ENCODE measurements at places on chromosomes 3 and 15.

GRCh38 chr3:13143381-13144004 lies 70.3 kb upstream of the IQSEC1 start:
- DNase-seq, result no peak

- no peak for DNase-seq
Observed at GRCh38 chr3:171343693-171344092, 116.5 kb downstream of the TNIK start.

GRCh38 chr3:62493109-62493801 lies 119.9 kb upstream of the FEZF2 start:
- DNase-seq, result no peak

DNA sequence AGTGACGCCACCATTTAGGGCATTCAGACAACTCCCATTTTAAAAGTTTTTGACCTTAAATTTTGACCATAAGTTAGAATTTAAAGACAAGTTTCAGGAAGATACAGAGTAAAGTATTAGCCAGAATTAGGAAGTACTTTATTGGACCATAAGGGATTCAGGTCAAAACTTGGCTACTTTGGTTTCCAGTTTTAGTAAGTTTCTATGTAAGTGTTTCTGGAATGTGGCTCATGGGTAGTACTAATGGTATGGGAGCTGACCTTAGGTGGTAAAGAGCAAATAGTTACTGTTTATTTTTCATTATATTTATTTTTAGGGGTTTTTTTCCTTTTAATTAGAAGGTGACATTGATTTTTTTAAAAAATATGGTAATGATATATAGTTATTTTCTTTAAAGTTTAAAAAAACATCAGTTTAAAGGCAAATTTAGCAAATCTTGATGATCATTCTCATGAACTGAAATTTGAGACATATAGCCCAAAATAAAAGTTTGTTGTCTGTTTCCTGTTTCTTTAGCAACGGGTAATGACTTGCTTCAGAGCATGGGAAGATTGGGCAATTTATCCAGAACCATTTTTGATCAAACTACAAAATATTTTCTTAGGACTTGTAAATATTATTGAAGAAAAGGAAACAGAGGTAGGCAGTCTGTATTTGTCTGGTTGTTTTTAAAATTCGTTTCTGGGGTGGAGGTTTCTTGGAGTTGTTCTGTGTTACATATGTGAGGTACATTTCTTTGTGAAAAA lies 34.3 kb downstream of the U2SURP start:
- DNase-seq, result no peak

GRCh38 chr15:100726070-100726420 lies 123.7 kb downstream of the ASB7 start:
- no peak for DNase-seq

GRCh38 chr15:101558221-101558941 lies 68.9 kb upstream of the PCSK6 start:
- DNase-seq, result no peak

GRCh38 chr3:58952128-58952917 lies 97.5 kb downstream of the CFAP20DC start:
- DNase-seq, result no peak

GRCh38 chr15:23854912-23855659 lies 168.0 kb upstream of the NDN start:
- no peak for DNase-seq

GRCh38 chr3:147415874-147416273 lies 6.7 kb downstream of the ZIC1 start:
- DNase-seq, result no peak

GRCh38 chr3:52109611-52110301 lies 44.5 kb downstream of the POC1A start:
- DNase-seq, result no peak

GRCh38 chr3:192825657-192826200 lies 91.9 kb downstream of the MB21D2 start:
- DNase-seq, result no peak

DNA sequence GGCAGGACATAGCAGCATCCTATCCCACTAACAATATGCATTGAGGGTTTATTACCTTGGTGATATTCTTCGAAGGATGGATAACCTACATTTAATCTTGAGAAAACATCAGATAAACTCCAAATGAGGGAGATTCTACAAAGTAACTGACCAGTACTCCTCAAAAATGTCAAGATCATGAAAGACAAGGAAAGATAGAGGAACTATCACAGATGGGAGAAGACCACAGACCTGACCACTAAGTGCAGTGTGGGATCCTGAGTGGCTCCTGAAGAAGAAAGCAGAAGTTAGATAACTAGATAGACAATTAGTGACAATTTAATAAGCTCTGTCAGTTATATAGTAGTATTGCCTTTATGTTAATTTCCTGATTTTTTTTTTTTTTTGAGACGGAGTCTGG lies 17.7 kb upstream of the CGNL1 start:
- DNase-seq, result no peak

GRCh38 chr3:188900421-188900951 lies 271.3 kb upstream of the TPRG1 start:
- no peak for DNase-seq

DNA sequence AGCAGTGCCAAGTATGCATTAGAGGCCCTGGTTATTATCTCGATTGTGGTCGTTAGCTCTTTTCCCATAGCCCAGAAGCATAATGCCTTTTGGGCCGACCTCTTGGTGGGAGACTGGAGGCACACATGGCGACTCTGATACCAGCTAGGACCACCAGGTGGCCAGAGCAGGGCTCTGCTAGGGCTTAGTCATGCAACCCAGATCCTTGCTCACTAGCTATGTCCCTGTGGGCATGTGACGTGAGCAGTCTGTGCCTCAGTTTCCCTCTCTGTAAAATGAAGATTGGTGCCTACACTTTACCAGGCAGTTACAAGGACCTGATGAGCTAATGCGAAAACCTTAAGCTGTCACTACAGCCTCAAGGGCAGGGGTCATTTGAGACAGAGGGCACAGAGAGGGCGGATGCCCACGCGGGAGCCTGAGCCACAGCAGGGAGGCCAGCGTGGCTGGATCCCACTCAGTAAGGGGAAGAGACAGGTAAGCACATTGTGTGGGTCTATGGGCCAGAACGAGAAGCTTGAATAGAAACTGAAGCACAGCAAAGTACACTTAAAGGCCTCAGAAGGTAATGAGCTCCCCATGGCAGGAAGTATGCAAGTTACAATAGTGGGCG lies 8.8 kb downstream of the KLF15 start:
- DNase-seq, result no peak

DNA sequence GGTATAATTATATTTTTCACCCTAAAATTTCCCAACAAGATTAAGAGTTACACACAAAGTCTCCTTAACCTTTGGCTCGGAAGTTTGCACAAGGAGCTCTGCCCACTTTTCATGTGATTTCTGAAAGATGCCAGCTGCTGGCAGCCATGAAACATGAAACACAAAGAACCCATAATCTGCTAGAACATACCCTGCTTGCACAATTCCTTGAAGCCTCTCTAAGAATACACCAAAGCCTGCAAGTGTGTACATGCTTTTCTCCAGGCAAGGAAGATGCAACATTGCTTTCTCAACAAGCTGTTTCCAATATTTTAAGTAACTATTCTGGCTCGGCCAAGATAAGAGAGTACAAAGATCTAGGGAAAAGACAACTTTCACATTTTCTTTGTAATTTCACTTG lies 182.0 kb upstream of the WNT5A start:
- DNase-seq, result no peak

- DNase-seq, result no peak
Observed at GRCh38 chr3:15342246-15342645, 9.9 kb upstream of the SH3BP5 start.

DNA sequence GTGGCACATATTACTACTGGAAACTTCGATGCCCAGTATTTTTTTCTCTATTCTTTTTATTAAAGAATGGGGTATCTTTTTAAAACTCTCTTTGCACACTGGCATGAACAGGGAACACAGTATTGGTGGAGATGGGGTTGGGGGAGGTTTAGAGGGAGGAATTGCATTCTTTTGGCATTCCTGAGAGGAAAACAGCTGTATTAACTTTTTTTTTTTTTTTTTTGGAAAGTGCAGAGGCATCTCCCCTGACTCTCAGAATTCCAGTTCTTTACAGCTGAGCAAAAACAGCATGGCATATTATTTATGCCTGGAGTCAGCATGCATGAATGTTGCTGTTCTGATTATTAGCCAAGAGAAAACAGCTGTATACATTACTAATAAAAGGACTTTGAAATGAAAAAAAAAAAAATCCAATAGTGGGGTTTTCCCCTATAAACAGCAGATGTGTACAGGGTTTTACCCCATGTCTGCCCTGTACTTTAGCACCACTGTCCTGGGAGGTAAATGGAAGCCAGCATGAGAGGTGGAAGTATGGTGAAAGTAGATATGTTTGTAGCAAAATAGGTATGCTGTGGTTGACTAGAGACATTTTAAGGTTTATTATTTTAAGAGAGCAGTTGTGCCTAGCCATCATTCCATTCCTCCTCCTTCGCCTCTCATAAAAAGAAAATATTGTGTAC lies 132.2 kb downstream of the FNDC3B start:
- DNase-seq, result no peak

DNA sequence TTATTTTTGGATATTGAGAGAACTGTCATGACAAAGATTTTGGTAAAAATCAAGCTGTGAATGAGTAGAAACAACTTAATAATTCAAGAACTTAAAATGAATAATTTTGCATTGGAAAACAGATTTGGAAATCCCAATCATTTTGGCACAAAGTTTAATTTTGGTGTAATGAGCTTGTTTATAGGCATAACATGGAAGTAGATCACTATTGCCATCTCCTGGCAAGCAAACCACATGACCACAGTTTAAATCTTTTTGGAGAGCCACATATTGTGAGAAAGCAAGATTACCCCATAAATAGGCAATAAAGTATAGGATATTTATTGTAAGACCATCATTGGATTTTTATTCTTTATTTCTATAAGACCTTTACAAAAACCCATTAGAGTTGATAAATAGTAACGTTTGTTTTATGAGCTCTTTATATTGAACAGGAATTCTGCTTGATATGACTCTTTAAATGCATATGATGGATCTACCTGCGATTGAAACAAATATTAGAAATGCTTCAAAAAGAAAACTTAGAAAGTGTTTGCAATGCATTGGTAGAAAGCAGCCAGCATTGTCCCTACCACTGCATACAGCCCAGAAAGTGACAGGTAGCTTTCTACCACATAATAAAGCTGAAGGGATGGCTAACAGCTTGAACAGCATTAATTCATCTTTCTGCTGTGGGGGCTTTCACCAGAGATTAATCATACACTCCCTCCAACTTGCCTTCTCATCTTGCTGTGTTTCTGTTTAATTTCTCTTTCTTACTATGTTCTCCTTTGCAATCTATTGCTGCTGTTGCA lies 766.8 kb downstream of the TBL1XR1 start:
- no peak for DNase-seq

DNA sequence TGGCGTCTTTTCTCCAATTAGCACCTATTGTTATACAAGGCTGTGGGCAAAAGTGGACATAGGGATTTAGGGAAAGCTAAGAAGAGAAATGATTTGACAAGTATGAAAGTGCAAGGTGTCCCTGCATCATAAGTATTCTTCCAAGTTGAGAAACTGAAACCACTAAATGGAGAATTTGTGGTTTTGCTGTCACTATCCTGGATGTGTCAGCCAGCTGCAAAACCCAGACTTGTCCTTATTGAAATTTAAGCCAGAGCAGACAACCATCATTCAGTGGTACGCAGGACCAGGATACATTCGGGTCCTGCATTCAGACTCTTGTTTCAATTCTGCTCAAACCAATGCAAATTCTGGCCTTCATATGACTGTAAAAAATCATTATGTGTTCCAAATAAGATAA lies 384.8 kb upstream of the TGFBR2 start:
- DNase-seq, result no peak

- no peak for DNase-seq
Observed at GRCh38 chr3:151296226-151296625, 17.9 kb upstream of the P2RY14 start.

DNA sequence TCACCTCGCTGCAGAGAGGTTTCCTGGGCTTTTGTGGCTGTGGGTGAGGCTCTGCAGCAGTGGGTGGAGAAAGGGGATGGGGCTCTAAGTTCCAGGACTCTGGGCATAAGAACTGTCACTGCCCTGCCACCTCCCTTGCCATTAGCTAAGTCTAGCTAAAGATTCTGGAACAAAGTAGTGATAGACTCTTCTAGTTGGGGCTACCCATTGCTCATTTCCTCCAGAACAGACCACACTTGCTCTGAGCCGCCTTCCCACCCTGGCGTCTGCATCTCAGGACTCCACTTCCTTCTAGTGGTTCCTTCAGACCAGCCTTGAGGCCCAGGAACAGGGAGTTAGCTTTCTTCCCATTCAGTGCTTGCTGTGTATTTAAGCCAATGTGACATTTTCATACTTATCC lies 7.5 kb downstream of the ARHGAP31 start:
- no peak for DNase-seq

DNA sequence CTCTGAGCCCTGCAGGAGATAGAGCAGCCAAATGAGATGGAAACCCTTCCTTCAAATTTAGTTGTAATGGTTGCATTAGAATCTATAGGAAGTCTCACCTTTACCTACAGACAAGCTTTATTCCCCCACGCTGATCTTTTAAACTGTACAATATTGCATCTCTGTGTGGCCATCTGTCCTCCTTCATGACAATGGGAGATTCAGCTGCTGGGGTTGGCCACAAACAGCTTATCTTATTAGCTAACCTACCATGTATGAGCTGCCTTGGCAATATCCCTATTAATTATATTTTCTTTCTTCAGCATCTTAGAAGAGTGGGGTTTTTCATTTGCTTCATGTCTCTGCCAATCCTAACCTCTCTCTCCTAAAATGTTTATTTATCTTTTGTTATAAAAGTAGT lies 238.7 kb upstream of the NR2E3 start:
- DNase-seq, result no peak

DNA sequence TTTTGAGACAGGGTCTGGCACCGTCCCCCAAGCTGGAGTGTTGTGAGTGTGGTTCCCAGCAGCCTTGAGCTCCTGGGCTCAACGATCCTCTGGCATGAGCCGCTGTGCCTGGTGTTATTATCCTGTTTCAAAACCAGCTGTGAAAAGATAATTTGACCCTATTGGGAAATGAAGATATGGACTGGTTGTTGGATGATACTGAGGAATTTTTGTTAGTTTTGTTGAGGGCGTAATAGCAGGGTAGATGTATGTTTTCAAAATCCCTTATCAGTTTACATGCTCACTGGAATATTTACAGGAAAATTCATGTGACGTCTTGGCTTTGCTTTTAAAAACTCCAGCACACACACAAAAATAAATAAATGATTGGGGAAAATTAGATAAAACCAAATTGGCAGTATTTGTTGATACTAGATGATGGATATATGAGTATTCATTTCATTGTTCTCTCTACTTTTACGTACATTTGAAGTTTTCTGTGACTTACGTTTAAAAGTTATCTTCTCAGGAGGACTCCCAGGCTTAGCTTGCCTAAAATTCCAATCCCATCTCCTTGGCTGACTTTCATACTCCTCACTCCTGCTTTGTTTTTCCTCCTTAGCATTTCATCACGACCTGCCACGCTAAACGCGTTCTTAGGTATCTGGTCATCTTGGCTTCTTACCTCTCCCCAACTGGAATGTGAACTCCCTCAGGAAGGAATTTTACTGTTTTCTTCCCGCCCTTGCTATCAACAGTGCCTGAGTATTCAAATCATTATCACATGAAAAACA lies 56.8 kb upstream of the TFRC start:
- no peak for DNase-seq

- no peak for DNase-seq
Observed at GRCh38 chr3:150793641-150794040, 30.7 kb upstream of the SIAH2 start.
